Stimulated activated CD8-positive, alpha-beta memory T cell treated with anti-CD3 and anti-CD28 coated beads, Interleukin-4, amount 100 ng/mL, for 4 hours (primary cell): ENCODE measurements at places on chromosomes 5 and 9.

- DNase-seq = no peak
These were observed 388.9 kb downstream of the HTR1A start for GRCh38 chr5:63573380-63573779.

- DNase-seq = no peak
These were observed 20.5 kb downstream of the RANBP17 start for GRCh38 chr5:170882345-170882744.

DNA sequence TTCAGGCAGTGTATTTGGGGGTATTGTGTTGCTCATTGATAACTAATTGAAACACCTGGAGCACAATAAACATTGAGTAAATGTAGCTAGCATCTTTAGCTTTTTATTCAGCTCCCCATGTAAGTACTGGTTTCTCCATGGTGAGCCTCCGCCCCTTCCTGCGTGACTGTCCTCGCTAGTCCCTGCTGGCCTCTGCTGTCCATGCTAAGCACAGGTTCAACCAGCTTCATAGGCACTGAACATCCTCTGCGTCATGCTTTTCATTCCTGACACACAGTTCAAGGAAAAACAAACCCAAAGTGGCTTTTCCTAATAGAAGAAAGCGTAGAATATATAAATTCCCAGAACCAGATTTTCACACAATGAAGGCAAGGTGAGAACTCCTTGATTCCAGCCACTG, 27.3 kb upstream of the DAP start:
- DNase-seq = no peak

DNA sequence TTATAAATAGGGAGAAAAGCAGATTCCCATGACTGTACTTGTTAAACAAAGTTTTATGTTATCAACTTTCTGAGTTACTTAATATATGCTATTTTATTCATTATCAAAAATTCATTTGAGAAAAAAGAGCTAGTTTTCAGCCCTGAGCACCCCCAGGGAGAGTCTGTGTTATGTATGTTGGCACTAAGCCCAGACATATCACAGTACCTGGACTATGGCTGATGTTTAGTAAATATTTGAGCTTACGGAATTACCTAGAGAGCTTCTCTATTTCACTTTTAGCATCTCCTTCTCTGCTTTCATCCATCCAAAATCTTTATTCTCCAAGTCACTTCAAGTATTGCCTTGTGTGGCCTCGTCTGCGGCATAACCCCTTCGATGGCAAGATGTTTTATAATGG, 225.9 kb upstream of the PCSK5 start:
- no peak for DNase-seq

- no peak for DNase-seq
These were observed 188.0 kb upstream of the PIK3R1 start for GRCh38 chr5:68027519-68027918.

GRCh38 chr9:73264631-73265030, 113.0 kb downstream of the ANXA1 start:
- DNase-seq = no peak

DNA sequence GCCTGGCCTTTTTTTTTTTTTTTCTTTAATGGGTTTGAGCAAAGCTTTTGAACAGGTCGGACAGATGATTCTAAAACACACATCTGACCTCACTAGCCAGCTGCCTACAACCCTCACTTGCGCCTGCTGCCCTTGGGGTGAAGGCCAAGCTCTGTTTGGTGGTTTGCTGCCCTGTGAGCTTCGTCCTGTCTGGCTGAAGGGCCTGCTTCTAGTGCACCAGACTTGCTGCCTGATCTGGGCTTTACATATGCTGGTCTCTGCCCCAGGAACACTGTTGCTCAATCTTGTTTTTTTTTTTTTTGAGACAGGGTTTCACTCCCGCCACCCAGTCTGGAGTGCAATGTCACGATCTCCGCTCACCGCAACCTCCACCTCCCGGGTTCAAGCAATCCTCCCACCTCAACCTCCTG, 16.4 kb upstream of the DOLPP1 start:
- no peak for DNase-seq

DNA sequence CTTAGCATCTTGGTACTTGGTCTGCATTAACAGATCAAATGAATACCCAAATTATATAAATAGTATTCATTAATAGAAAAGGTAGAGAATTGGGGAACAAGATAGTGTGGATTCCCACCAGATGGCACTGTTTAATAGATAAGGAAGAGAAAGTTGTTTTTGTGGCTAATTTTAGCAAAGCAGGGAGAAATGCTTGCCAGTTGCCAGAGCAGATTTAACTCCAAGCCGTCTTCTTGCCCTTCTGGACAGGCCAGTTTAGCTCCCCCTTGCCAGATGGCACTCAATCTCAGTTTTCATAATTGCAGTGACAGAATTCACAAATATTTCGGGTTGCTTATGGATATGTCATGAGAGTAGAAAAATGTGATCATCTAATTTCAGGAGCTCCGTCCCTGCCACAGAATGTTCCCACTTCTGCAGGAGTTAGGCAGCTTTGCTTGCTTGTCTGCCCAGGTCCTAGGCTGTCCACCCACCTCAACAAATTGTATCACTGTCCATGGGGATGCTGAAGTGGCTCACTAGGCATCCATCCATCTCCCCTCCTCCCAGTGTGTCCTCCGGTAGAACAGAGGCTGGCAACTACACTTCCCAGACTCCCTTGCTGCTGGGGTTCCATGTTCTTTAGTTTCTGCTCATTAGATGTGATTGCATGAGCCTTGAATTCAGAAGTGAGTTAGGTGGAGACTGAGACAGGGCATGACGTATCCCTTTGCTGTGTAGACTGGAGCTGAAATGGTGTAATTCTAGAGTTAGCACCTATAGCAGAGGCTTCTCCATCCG, 11.8 kb upstream of the HEXB start:
- no peak for DNase-seq

- no peak for DNase-seq
These were observed 49.9 kb downstream of the ZFAND5 start for GRCh38 chr9:72315089-72315509.

DNA sequence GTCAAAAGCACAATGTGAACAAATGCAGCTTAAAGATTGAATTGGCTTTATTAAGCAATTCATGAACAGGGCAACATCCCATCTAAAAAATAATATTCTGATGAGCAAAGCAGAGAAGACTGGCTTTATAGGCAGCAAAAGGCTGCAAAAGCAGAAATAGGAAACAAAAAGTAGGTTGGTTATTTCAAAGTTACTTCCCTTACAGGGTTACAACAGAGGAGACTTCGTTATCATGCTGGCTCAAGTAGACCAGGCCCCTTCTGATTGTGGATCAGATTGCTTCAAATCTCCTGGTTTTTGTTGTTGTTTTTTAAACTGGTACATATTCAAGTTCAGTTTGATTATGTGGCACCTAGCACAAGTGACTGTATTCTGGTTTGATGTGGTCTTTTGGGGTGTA, 73.1 kb downstream of the MAN2A1 start:
- DNase-seq = no peak

DNA sequence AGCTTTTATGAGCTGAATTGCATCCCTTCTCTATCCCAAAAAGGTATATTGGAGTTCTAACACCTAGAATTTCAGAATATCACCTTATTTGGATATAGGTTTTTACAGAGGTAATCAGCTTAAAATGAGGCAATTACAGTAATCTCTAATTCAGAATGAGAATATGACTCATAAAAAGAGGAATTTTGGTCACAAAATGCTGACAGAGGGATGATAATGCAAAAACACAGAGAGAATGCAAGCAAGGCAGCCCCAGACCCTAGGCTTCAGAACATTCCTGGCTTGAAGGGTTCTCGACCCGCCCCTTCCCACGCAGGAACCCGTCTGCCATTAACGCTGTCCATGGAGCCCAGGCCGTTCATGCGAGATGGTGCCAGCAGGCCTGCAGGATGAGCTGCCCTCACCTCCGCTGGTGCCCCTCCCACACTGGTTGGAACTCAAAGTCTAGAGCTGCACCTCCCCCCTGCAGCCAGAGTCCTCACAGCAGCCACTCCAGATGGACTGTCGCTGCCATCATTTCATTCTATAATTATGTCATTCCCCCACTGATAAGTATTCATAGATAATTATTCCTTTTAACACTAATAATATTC, 1173.4 kb upstream of the ACO1 start:
- DNase-seq = no peak

DNA sequence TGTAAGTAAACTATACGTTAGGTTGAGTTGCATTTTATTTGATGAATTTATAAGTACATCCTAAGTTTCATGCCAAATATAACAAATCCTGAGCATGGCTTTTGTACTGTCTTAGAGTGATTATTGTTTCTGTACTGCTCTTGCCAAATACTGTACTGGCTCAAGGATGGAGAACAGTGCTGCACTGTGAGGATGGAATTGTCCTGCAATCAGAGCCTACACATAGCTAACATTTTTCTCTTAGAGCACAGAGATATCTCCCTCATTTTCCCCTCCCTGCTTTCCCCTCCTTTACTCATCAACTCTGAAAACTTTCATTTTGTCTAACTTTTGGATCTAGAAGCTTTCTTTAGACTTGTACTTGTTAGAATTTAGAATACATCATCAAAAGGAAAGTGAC, 28.3 kb downstream of the LRRC70 start:
- no peak for DNase-seq

- DNase-seq = no peak
These were observed 123.4 kb downstream of the MVB12B start for GRCh38 chr9:126449725-126450667.

- no peak for DNase-seq
These were observed 5.2 kb downstream of the OLFML2A start for GRCh38 chr9:124781967-124782660.

GRCh38 chr9:3858961-3859360, 333.2 kb upstream of the RFX3 start:
- no peak for DNase-seq

GRCh38 chr5:21847300-21847699, 1005.8 kb downstream of the CDH12 start:
- DNase-seq = no peak

DNA sequence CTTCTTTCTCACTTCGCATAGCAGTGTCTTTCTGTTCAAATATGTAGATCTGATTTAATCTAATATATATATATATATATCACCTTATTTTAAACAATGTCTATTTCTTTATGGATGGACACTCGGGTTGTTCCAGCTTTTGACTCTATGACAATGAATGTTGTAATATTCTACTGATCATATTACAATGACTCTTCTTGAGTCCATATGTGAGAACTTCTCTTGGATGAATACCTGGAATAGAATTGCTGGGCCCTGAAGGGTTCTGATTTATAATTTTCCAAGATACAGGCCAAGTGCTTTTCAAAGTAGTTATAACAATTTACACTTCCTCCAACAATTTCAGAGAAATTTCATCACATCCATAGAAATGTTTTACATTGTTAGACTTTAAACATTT, 28.8 kb downstream of the NTRK2 start:
- DNase-seq = no peak

GRCh38 chr9:83596899-83597504, 25.9 kb upstream of the IDNK start:
- DNase-seq = no peak

DNA sequence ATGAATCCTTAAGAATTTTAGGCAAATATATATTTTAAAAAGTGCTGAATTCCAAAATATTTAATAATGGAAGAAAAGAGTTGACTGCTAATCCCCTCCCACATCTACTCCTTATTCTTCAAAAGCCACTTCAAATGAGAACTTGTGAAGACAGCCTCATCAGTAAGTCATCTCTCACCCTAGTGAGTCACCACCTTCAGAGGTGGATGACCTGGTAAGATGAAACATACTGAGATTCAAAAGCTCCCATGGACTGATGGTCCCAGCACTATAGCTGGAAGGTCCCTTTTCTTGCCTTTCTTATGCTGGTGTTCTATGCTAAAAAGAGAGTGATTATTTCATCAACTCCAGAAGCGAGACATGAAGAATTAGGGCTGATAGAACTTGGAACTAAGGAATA, 37.8 kb upstream of the SPDL1 start:
- DNase-seq = no peak

DNA sequence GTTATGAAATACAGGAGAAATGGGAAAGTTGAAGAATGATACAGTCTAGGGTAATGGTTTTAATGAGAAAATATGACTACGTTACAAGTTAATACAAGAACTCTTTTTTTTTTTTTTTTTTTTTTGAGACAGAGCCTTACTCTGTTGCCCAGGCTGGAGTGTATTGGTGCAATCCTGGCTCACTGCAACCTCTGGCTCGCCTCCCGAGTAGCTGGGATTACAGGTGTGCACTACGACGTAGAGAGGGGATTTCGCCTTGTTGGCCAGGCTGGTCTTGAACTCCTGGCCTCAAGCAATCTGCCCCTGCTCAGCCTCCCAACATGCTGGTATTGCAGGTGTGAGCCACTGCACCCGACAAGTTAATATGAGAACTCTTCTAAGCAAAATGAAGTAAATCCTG, 77.1 kb upstream of the SELENOP start:
- DNase-seq = no peak

DNA sequence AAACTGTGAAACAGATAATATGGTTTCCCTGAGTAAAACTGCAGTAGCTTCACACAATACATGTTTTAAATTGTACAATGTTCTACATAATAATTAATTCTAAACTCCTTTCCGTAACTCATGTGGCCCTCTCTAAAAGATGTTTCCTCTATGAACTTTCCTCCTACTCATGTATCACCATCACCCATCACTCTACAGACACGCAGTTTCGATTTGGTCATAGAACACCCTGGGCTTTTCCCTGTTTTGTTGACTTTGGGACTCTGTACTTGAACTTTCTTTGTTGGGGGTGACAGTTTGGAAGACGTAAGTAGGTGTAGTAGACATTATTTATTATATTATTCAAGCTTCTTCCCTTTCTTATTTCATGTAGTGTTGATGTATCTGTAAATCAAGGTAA, 44.1 kb upstream of the GABRA6 start:
- no peak for DNase-seq

DNA sequence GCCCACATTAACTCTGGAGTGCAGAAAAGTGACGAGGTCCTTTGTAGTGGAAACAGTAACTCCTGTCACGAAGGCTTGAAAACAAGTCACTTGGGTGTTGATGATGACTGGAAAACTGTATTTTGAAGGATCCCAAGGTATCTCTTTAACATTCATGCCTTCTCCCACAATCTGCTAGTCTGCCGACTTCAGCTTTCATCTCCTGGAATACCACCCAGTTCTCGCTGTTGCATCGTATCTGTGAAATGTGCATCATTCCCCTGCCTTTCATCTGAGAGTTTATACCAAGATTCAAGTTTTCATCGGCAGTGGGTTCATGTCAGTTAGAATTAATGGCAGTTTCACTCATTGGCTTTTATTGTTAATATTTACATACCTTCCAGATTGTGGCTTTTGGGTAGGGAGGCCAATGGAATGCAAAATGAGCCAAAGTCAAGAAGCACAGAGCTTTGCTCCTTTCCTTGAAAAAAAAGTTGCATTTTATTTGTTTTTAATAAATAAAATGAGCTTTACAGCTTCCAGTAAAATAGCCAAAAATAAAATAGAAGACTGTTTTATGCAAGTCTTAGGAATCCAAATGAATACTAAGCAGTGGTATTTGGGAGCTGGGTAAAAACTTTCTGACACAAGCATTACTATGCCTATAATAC, 575.2 kb upstream of the WWC1 start:
- DNase-seq = no peak

GRCh38 chr9:21872696-21873095, 70.3 kb downstream of the MTAP start:
- DNase-seq = no peak

DNA sequence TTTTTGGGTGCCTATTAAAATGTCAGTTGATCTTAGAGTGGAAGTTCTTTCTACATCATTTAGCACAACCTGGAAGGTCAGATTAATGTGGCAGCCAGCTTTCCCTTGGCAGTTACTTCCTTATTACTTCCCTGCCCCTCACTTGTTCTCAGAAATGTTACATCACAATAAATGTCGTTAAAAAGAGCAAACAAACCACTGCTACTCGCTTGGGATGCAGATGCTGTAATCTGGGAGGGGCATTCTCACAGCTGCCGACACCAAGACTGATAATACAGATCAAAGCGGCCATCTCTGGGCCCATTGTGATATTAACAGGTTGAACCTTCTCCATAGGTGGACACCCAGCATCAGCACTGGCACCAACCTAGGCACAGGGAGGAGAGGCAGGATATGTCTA, 29.3 kb downstream of the PLAC8L1 start:
- no peak for DNase-seq
